ENCODE measurements at places on chromosomes 2 and 18. TPM values are rescaled to one million over a fixed set of nuclear protein-coding genes. Genes with fewer than 3 reads are reported as not detected.

DNA sequence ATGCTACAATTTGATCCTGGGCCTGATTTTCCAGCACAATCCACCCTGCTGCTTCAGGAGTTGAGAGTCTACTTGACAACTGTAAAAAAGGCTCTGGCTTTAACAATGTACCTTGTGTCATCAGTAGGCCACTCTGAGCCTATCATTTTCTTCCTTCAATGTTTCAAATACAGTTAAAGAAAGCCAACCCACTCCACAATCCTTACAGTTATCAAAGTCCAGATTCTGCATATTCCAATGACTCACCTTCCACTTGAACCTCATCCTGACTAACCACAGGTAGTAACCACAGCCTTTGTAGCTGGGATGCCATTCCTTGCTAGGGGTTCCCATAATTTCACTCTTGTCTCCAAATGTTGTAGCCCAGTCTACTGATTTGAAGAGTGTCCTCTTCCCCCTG, 35.5 kb upstream of the AQP4 start:
- no peak for DNase-seq

DNA sequence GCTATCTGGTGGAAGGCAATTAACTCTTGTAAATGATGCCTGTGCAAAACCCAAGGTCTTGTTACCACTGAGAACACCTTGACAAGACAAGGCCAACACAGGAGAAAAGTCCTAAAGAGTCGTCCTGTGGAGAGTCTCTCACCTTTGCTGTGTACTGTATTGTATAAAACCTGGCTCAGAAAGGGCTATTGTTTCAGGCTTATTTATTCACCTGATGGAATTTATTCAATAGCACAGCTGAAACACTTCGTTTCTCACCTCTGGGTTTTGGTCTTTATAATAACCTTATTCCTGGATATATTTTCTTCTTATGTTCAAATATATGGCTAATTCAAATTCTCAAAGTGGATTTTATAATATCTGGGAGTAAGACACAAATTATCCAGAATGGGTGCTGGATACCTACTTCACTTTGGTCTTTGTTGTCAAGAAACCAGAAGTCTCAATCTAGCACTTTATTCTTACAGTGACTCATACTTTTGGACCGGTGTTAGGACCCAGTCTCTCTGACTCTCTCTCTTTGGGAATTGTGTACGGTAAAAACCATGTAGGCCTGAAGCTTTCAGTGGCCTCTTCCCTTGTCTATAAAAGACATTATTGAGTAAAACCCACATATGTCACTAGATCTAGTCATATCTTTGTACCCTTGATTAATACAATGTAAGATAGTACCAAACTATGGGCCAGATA, 16.1 kb upstream of the STAT4 start:
- no peak for DNase-seq

CKAP2L gene
- 2.2 TPM for total RNA-seq

DNA sequence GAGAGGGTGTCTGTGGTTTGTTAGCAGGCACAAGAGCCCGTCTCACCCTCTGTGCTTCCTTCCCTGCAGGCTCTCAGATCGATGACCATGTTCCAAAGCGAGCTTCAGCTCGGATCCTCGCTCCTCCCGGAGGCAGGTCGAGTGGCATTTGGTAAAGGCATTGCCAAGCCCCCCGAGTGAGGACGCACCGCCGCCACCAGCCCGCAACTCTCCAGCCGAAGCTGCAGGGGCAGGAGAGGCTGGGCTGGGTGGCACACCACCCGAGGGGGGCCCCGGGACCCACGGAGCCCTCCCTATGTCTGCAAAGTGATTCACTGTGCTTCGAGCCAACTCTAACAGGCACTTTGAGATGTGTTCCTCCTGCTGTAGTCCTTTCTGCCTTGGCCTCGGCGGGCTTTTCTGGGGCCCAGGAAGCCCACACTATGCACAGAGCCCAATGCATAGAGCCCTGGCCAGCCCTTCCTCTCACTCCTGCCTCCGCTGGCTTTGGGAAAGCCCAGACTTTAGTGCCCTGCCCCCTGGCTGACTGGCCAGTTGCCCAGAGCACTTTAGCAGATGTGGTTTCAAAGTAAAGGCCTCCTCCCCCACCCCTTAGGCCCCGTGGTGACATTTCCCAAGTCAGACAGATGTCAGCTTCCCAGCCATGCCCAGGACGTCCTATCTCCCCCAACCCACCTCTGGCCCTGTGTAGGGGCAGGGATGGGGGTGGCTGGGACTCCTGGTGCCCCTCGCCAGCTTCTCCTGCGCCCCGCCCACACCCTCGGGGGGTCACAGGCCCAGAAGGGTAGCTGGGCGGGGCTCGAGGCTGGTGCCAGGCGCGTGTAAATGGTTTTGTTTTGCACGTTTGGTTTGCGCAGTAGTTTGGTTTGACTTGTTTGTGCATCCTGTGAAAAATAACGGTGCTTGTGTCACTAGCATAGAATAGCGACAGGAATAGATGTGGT, 23.3 kb upstream of the MAPRE3 start:
- DNase-seq, result no peak

PIEZO2 gene
- 8.0 TPM for total RNA-seq

ZSWIM2 gene
- total RNA-seq, result 1.2 TPM

GRCh38 chr2:88331239-88331638, 121.3 kb downstream of the FOXI3 start:
- no peak for DNase-seq

ATP6V1B1 gene
- total RNA-seq, result not detected

FSHR gene
- not detected for total RNA-seq

PRSS56 gene
- not detected for total RNA-seq

EVX2 gene
- not detected for total RNA-seq

TUBA3E gene
- not detected for total RNA-seq

DNA sequence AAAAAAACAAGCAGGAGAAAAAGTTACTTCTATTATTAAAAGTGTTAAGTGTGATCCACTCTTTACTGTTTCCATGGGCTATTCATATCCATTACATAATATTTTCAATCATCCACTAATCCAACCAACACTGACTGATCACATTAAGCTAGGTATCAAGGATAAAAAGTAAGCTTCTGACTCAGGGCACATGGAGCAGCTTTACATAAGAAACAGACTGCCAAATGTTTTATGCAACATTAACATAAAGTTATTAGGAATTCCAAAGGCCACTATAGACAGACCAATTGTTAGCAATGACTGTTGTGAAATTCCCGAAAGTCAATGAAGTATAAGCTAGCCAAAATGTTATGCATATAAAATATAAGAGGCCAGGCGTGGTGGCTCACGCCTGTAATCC, 277.6 kb downstream of the ZEB2 start:
- no peak for DNase-seq

MREG gene
- total RNA-seq, result 2.5 TPM

GRCh38 chr2:88615822-88616221, 11.4 kb downstream of the EIF2AK3 start:
- DNase-seq, result no peak
